ENCODE measurements at places on chromosomes 12 and 14. TPM values are rescaled to one million over a fixed set of nuclear protein-coding genes. Genes with fewer than 3 reads are reported as not detected.
A peak's percentile ranks its signal among the peaks of the same experiment; 100 is the strongest.

DNA sequence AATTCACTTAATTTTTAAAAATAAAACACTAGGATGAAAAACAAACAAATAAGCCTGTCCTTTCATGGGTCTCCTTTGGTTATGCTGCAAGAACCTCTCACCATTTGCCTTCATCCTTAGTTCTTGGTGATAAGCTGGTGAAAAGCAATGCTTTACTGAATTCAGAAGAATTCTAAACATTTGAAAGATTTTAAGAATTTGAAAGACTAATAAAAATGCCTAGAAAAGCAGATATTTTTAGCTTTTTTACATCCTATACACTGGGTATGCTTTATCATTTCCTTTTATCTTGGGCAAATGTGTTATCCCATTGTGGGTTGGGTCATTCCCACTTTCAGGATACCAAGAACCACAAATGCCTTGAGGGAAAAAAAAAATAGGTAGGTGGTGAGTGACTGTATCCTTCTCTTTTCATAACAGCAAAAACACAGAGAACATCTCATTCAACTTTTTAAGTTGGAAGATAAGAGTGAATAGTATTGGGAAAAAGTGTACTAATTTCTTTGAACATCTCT, 197.1 kb upstream of the ABCD2 start:
- DNase-seq: no peak

GRCh38 chr14:75247286-75247922, 31.2 kb upstream of the FOS start:
- DNase-seq: peak; percentile 81

- DNase-seq: no peak
Measured at GRCh38 chr14:21099596-21099985, 1.1 kb upstream of the ZNF219 start.

DNA sequence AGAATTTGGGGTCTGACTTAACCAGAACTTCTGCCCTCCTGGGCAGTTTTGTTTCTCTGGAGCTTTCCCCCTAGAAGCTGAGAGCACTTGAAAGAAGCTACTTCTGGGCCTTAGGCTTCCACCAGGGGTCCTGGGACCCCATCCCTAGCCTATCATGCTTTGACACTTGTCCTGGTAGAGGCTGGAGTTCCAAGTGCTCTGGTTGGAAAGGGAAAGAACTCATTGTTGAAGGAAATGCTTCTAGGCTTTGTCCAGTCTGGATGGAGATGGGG, 1.4 kb upstream of the COL2A1 start:
- DNase-seq: no peak

- DNase-seq: no peak
Measured at GRCh38 chr12:60489071-60489470, 893.2 kb downstream of the SLC16A7 start.

DNA sequence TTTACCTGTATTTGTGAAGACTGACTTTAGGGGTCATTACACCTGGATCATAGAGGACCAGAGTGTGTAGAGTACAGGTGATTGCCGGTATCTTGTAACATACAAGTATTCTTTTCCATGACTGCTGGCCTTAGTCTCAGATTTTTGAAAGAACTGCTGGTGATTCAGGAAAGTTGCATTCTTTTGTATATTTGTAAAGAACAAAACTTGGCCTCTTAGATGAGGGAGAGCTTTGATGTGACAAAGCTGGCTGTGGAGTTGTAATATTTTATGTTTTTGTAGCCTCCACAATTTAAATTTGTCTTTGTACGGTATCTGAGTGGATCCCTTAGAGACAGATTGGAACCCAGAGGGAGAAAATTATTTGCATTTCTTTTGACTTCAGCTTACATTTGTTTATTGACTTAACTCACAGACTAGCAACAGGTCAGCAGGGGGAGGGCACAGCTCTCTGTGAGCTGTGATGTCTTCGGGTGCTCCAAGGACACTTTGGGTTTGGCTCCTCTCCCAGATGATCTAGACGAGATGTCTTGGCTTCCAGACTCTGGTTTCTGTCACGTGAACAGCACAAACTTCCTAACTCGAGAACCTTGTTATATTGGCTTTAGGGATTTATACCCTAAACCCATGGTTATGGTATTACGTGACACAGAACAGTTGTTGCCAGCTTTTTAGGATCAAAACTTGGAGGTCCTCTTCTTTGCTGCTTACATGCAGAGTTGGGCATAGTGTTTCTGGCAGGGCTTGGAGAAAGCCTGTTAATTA, 65.9 kb downstream of the DAAM1 start:
- DNase-seq: no peak

Gene RAD9B
- 0.68 TPM for total RNA-seq

Gene RTN1
- not detected for total RNA-seq

- DNase-seq: peak; percentile 58
Measured at GRCh38 chr12:12718853-12719252, 1.7 kb downstream of the CDKN1B start.

- no peak for DNase-seq
Measured at GRCh38 chr12:131491916-131492490, 218.9 kb upstream of the SFSWAP start.

DNA sequence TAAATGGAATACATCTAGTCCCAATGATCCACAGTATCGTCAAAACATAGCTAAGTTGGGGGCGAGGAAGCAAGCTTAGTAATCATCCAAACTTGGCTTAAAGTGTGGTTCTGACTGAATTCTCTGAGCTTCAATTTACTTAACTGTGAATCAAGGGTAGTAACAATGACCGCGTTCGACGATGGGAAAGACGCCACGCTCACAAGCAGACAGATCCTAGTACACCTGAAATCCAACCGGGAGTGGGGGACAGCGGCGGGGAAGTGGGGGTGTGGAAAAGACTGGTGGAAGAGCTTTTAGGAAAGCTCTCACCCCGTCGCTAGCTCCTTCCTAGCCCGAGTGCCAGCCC, 433 bp downstream of the COX16 start:
- no peak for DNase-seq

DNA sequence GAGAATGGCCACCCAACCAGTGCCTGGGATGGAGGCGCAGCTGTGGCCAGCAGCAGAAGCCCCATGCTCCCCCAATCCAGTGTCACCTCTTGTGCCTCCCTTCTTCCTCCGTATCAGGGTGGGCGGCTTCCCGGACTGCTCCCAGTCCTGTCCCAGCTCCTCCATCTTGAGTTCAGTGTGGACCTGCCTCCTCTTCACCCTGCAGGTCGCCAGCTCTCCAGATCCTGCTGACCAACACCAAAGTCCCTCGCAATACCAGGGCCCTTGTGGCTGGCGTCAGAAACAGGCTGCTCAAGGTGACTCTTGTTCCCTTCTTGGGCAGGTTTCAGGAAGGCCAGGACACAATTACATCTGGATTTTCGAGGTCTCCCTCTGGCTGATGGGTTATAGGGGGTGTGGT, 17.0 kb downstream of the MVK start:
- no peak for DNase-seq

DNA sequence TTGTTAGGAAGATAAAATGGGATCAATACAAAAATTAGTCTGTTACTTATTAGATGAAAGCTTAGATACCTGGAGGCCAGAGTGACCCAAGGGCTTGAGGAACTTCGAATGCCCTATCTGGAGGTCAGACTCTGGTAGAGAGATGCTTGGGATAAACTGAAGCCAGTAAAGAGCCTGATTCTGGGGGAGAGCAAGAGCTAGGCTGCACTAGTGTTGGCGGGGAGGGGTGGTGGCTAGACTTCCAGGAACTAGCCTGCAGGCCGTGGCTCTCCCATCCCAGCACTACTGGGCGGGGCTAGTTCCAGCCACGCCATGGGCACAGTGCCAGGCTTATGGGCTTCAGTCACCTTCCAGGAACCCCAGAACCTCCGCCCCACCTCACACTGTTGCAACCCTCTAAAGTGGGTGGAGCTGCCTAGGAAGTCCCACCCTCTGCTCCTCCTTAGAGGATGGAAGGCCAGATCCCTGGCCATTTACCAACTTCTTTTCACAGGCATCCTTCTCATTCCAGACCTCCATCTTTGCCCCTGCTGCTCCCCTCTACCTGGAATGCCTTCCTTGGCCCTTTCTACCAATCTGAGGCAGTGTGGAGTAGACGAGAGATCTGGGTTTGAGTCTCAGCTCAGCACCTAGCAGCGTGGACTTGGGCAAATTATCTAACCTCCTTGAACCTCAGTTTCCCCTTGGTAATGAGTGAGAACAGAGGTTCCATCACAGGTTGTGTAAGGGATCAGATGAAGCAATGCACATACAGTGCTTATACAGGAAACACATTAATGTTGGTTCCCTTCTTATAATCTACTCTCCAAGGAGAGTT, 6.3 kb upstream of the NFE2 start:
- DNase-seq: peak; percentile 50

GRCh38 chr14:103127356-103127755, 4.1 kb downstream of the TNFAIP2 start:
- DNase-seq: no peak

- DNase-seq: no peak
Measured at GRCh38 chr14:63275611-63276010, 43.1 kb downstream of the GPHB5 start.

GRCh38 chr12:25903603-25904245, 54.8 kb upstream of the RASSF8 start:
- no peak for DNase-seq

Gene KRT79
- not detected for total RNA-seq

Gene NCOR2
- total RNA-seq: 92.9 TPM

Gene SLCO1C1
- total RNA-seq: not detected

DNA sequence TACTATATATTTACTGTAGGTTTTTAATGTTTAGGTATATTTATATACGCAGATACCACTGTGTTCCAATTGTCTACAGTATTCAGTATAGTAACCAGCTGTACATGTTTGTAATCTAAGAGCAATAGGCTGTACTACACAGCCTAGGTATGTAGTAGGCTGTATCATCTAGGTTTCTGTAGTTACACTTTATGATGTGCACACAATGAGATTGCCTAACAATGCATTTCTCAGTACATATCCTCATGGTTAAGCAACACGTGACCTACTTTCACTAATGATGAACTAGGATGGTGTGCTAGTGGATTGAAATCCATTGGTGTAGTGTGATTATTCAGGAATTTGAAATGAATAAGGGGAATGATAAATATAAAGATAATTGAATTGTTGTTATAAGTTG, 77.7 kb downstream of the ETNK1 start:
- no peak for DNase-seq

DNA sequence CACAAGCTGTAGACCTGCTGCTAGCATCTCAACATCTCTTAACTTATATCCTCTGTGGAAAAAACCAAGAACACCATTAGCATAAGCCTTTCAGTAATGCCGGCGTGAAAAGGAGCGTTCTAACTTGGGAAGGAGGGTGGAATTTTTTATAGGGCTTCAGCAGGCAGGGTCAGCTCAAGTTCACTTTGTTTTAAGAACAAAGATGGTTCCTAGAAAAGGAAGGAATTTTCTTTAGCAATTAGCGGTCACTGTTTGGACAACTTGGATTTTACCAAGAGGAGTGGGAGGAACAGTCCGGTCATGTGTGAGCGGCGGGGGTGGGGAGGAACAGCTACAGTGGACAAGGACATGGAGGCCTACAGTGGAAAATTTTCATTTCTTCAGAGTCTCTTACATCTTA, 35.9 kb downstream of the BBS10 start:
- no peak for DNase-seq

DNA sequence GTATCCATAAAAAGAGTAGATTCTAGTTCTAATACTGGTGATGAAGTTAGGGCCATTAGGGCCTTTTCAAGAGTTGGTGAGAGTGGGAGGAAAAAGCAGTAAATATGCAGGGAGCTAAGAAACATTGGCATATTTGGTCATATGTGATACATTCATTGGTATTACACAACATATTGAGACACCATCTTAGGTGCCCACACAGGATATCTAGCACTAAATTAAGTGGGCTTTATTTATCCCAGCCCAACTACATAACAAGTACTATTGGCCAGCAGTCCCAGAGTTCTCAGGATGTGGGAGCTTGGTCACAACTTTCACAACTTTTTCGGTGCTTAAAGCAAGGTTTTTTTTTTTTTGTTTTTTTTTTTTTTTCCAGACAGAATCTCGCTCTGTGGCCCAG, 2.0 kb upstream of the ING4 start:
- no peak for DNase-seq

Gene PTCSC3
- total RNA-seq: not detected

GRCh38 chr12:52226446-52226845, 6.6 kb upstream of the KRT7 start:
- no peak for DNase-seq

- DNase-seq: peak; percentile 42
Measured at GRCh38 chr14:103905842-103906456, 22.3 kb upstream of the TDRD9 start.

Gene KRT3
- not detected for total RNA-seq

GRCh38 chr12:13379531-13380188, 183.1 kb downstream of the EMP1 start:
- DNase-seq: no peak

DNA sequence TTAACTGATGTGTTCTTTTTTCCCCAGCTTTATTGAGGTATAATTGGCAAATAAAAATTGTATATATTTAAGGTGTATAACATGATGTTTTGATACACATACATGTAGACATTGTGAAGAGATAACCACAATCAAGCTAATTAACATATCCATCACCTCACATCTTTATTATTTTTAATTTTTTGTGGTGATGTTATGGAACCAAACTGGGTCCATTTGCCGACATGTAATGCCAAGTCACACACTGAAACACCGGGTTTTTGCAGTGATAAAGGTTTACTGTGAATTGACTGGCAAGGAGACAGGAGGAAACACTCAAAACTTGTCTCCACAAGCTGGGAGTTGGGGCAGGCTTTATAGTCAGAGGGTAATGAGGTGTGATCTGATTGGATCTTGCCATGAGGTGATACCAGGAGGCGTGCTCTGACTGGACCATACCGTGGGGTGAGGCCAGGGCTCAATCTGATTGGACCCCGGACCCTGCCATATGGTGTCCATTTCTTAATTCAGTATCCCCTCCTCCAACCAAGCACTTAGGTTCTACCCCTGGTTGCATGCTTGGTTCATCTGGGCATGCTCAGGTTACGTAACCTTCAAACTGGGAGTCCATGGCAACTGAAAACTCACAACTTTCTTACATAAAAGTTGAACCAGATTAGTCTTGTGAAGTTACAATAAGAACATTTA, 11.8 kb upstream of the WSCD2 start:
- DNase-seq: no peak

Gene BBOF1
- total RNA-seq: 1.2 TPM

GRCh38 chr14:102630881-102631280, 38.4 kb downstream of the RCOR1 start:
- no peak for DNase-seq

GRCh38 chr14:86766469-86766868, 1226.5 kb downstream of the GALC start:
- no peak for DNase-seq

DNA sequence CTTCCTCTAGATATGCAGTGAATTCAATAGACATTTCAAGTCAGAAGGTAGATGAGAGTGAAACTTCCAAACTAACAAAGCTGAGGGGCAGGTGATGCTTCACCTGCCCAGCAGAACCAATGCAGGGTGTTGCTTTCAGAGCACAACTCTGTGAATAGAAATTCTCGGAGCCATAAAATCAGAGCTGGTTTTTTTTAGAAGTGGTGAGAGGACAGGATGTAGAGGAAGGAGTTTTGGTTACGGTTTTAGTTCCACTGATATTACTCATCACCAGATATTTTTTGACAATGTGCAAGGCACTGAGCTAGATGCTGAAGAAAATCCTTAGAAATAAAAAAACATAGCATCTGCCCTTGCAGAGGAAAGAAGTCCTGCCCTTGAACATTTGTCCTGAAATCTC, 62.2 kb downstream of the BMP4 start:
- DNase-seq: no peak

GRCh38 chr12:114213055-114213581, 192.8 kb downstream of the TBX5 start:
- DNase-seq: no peak

Data from activated CD8-positive, alpha-beta T cell treated with anti-CD3 and anti-CD28 coated beads, Interleukin-2, amount 10 ng/mL, durations not matched to agents 7 days and 5 days (primary cell).